GM23248 (cell line): ENCODE measurements at places on chromosomes 2 and 18.

DNA sequence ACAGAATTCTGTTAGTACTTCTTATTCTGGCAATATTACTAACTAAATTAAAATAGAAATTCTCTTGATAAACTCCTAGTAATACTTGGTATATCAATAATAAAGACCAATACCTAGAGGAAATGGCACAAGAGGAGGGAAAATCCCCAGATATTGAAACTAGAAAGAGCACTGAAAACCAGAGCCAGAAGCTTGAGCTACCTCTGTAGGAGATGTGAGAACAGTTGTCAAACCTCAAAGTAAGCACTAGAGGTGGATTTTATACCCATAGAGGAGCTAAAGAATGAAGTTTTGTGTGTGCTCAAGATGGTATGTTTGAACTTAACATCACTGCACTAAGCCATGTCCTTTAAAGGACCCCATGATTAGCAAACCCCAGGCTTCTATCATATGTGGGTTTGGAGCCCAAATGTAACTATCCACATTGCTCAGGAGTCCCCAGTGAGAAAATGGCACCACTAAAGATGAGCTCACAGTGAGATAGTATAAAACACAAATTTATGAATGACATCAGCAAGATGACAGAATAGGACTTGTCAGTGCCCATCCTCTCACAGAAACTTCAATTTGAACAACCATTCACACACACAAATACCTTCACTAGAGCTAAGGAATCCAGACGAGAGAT lies 122.1 kb downstream of the PKP4 start:
- DNase-seq, result no peak

DNA sequence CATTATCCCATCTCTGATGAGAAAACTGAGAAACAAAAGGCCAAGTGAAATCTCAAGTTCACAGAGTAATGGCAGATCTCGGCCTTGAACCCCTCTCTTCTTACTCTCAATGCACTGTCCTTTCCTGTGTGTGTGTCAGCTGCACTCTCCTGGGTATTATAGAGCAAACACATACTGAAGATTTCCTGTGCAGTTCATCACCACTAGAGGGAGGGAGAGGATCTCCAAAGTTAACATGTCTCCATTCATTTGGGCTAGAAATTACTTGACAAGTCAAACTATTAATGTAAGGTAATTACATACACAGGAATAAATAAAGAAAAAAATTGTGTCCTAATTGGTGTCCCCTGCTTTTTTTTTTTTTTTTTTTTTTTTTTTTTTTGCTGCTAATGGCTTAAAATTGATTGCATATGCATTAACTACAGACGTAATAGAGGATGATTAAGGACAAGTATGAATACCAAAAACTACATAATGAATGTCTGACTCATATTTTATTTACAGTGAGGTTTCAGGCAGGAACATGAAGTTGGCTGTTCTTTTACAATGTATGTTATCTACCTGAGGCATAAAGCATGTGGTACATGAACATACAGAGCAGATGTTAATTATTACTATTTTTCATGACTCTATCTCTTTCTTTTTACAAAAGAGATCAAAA lies 269.2 kb downstream of the NYAP2 start:
- DNase-seq, result peak; percentile 78

GRCh38 chr2:157497638-157498314 lies 53.9 kb upstream of the CYTIP start:
- peak; percentile 77 for DNase-seq

DNA sequence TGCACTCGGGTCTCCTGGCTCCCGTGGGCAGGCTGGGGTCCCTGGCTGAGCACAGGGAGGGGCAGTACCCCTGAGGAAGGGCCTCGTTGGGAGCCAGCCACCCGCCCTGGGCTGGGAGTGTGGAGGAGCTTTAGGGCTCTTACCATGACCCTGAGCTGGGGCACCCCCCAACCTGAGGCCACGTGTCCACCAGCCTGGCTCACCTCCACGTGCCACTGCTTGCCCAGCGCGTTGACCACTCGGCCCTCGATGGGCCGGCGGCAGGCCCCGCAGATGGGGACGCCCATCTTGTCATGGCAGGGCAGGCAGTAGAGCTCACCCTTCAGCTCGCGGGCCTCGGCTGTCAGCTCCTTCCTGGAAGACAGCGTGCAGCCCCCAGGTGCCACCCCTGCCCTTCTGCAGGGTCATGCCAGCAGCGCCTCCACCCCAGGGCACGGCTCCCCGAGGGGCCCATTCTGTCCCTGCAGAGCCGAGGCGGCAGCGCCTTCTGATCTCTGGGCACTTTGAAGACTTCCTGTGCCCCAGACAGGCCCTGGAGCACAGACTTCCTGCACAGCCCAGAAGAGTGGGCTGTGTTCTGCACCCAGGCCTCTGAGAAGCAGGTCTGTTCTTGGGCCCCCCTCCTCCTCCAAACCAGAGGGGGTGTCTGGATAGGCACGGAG lies 4.0 kb upstream of the GPR17 start:
- no peak for DNase-seq

- peak; percentile 88 for DNase-seq
Observed at GRCh38 chr2:11698009-11698922, 28.3 kb upstream of the NTSR2 start.

GRCh38 chr18:36503477-36503876 lies 206.0 kb downstream of the FHOD3 start:
- no peak for DNase-seq

GRCh38 chr2:68009526-68009925 lies 53.3 kb downstream of the C1D start:
- DNase-seq, result peak; percentile 14

DNA sequence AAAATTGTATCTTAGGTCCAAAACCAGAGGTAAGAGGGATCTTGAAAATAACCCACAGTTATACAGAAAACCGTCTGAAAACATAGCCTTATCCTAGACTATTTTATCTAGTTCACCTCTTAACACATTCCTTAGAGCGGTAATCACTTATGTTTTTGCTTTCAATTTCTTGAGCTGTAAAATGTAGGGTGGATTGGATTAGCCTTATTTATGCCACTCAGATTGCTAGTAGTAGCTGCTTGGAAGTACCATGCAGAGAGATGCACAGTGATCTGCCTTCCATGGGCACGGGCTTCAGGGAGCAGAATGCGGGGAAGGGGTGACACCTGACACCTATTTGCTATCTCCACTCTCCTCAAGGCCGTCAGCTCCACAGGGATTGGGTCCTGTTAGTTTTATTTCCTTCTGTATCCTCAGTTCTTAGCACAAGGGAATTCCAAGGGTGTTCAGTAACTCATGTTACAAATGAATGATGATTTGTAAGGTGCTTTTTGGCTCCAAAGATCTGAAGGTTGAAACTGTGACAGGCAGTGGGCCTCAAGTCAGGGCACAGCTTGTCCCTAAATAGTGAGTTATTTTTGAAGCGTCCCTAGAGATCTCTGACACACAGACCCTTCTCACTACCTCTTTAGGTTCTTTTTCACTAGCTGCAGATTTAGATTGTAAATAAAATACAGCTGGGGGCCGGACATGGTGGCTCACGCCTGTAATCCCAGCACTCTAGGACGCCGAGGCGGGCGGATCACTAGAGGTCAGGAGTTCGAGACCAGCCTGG lies 64.0 kb upstream of the PMAIP1 start:
- DNase-seq, result no peak

- no peak for DNase-seq
Observed at GRCh38 chr2:16320716-16321115, 344.9 kb downstream of the CYRIA start.
